ENCODE measurements at places on chromosomes 12 and 14.
A peak's percentile ranks its signal among the peaks of the same experiment; 100 is the strongest.

DNA sequence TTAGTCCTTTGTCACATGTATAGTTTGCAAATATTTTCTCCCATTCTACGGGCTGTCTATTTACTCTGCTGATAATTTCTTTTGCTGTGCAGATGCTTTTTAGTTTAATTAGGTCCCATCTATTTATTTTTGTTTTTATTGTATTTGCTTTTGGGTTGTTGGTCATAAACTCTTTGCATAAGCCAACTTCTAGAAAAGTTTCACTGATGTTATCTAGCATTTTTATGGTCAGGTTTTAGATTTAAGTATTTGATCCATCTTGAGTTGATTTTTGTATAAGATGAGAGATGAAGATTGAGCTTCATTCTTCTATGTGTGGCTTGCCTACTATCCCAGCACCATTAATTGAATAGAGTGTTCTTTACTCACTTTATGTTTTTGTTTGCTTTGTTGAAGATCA lies 1008.4 kb upstream of the ATXN7L3B start:
- no peak for DNase-seq

GRCh38 chr12:52035190-52035589 lies 16.1 kb upstream of the NR4A1 start:
- no peak for DNase-seq

- DNase-seq: no peak
Measured at GRCh38 chr14:23431486-23431885, 4.0 kb downstream of the MYH7 start.

- DNase-seq: no peak
Measured at GRCh38 chr14:39157491-39157890, 12.6 kb downstream of the TRAPPC6B start.

GRCh38 chr12:123705935-123706334 lies 6.2 kb upstream of the ATP6V0A2 start:
- DNase-seq: no peak

DNA sequence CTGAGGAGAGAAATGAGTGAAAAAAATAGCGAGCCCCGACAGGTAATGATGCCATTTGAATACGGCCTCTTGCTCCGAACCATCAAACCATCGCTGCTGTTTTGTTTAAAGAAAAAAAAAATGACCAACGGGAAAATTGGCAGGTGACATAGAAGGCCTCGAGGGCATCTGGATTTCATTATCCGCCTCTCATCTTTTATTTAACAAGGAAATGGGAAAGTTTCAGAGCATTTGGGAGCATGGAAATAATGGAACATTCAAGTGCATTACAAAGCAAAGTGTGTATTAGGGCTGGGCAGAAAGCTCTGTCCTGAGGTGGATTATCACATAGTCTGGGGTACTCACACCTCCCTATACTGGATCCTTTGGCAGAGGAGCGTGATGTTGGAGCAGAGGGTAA lies 258.7 kb downstream of the KSR2 start:
- no peak for DNase-seq

- DNase-seq: no peak
Measured at GRCh38 chr12:89768586-89769482, 60.2 kb upstream of the ATP2B1 start.

DNA sequence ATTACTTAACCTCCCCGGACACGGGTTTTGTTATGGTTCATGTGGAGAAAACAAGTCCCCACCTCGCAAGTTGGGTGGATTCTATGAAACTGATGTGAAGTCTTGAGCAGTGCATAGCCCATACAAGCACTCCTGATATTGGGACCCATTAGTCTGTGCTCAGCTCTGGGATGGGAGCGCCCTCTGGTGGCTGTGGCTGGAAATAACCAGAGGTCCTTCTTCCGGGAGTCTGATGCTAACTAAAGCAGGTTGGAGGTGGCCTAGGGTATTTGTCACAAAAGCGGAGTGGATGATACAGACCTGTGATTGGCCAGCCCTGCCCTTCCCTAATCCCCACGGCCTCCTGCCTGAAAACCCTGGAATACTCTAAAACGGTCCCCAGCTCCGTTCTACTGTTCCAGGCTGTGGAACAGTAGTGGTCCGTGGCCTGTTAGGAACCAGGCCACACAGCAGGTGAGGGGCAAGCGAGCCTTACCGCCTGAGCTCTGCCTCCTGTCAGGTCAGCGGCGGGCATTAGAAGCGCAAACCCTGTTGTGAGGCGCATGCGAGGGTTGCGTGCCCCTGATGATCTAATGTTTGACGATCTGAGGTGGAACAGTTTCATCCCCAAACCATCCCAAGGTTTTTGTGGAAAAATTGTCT lies 6.4 kb downstream of the SLC48A1 start:
- DNase-seq: peak; percentile 95

- DNase-seq: no peak
Measured at GRCh38 chr12:95884998-95885397, 26.2 kb downstream of the SNRPF start.

DNA sequence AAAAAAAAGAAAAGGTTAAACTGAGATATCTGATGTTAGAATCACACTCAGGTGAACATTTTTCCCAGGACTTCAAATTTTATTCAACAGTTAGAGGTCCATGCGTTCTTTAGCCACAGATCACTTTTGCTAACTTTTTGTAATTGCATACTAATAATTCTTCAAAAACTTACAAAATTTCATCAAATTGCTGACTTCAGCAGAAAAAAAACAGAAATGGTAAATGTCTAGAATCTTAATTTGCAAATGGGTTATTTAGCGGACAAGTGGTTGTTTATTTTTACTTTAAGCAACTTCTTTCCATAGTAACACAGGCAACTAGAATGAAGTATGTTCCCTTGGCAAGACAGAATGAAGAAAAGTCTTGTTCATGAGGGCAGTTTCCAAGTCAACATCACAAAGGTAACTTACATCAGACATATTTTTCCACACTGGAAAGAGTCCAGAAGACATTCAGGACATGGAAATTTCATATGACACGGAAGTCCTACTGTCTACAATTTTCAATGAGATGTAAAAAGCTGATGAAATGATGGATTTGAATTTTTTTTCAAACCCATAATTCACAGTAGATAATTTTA lies 62.5 kb upstream of the SOX5 start:
- no peak for DNase-seq

GRCh38 chr12:130876758-130877157 lies 4.9 kb downstream of the RAN start:
- DNase-seq: no peak

- no peak for DNase-seq
Measured at GRCh38 chr14:22386924-22387775, 201.9 kb downstream of the DAD1 start.

DNA sequence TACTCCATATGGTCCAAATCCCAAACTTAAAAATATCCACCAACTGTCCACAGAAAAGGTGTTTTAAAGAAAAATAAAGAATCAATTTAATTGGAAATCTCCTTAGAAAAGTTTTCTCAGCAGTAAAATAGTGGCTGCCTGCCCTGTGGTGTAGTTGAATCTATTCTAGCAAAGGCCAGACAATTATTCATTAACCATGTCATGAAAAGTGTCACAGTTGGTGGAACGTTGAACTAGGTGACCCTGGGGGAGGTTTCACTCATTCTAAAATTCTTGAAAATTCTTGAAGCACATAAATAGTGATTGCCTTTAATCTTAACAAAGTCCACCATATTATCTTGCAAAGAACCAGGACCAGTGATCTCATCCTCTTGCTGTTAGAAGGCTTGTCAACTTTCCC lies 78.4 kb upstream of the GZMB start:
- DNase-seq: no peak

GRCh38 chr14:53533384-53533970 lies 380.4 kb upstream of the DDHD1 start:
- no peak for DNase-seq

- no peak for DNase-seq
Measured at GRCh38 chr12:132319359-132319950, 9.9 kb downstream of the GALNT9 start.

DNA sequence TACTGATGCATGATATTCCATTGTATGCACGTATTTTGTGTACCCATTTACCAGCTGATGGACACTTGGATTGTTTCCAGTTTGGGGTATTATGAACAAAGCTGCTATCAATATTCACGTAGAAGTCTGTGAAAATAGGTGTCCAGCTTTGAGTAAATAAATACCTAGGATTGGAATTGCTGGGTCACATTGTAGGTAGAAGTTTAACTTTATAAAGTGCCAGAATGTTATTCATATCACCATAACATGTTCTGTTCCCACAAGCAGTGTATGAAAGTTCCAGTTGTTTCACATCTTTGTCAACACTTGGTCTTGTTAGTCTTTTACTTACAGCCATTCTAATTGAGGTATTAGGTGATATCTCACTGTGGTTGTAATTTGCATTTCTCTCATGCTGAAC lies 108.0 kb upstream of the METAP2 start:
- no peak for DNase-seq

DNA sequence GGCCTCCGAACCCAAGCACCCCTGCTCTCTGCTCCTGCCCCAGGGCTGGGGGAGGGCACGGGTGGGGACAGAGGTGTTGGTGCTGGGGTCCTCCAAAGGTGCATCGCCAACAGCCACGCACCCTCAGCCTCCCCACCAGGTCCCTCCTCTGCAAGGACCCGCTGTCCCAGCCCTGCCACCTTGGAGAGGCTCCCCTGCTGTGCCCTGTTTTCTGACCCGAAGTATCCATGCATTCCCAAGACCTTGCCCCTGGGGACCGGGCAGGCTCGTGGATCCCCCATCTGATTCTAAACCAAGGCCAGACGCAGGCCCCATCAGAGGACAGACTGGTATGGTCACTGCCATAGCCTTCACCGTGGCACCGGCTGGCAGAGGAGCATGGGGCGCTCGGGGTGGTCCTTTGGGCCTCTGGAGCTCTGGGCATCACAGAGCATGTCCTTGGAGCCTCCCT lies 22.7 kb upstream of the BEGAIN start:
- peak; percentile 9 for DNase-seq

DNA sequence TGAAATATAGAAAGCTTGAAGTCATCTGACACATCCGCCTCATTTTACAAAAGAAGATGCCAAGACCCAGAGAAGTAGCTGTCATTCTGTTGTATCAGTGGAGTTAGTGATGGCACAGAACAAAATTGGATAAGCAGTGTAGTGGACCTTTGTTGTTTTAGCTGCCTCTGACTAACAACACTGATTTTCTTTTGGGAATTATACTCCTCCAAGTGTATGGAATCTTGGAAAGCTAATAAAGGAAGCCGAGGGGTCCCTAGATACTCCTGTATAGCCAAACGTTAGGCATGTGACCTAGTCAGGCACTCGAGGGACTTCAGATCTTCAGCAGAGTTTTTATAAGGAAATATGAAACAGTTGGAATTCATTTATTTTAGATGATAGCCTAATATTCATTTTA lies 94.5 kb downstream of the OTOGL start:
- DNase-seq: no peak

GRCh38 chr12:3170423-3171194 lies 93.4 kb downstream of the TSPAN9 start:
- no peak for DNase-seq
